GM12892 (cell line): ENCODE measurements at places on chromosomes 4 and X.

DNA sequence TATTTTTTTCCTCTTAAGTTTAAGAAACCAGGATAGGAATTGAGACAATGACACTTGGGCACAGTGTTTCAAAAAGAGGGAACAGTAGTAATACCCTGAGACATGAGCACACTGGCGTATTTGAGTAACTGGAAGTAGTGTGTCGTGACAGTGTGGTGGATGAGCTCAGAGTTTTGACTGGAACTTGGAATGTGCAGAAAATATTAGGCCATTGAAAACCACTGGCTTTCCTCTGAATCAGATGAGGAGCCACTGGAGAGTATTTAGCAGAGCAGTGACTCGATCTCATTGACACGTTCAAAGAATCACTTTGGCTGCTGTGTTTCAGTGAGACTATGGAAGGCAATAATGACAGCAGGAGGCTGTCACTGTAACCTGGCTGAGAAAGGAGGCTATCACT is 1531.2 kb downstream of the STIM2 start:
- no peak for DNase-seq

DNA sequence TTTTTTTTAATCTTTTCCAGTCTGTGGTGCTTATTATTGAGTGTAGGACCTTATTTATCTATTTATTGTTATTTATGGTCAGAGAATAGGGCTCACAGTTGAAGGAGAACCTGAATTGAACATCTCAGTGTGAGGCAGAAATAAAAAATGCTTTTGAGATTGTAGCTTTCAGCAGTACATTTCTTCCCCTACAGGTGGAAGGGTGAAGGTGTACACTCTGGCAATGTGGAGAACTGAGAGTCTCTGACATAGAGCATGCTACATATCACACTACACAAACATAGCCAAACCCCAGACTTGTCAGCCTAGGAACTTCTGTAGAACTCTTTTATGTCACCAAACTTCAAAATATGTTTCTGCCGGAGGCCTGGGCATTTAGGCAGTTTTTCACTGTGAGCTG is 140.2 kb downstream of the STIM2 start:
- DNase-seq, result no peak

- DNase-seq, result no peak
Observed at GRCh38 chr4:141081921-141082395, 51.3 kb downstream of the RNF150 start.

DNA sequence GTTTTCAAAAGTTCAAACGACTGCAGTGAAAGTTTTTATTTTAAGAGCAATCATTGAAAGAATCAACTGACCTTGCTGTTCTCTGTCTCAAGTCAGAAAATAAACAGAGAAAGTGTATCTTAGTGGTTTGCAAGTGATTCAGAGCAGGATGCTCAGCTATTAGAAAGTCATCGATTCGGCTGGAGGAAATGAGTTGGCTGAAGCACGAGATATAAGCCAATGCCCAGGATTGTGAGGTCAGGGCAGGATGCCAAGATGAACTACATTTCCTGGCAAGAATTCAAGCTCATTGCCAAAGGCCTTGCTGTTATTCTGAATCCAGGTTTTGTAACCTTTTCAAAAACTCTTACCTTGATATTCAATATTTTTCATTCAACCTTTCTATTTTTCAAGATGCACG is 541.4 kb upstream of the BOD1L1 start:
- DNase-seq, result no peak

DNA sequence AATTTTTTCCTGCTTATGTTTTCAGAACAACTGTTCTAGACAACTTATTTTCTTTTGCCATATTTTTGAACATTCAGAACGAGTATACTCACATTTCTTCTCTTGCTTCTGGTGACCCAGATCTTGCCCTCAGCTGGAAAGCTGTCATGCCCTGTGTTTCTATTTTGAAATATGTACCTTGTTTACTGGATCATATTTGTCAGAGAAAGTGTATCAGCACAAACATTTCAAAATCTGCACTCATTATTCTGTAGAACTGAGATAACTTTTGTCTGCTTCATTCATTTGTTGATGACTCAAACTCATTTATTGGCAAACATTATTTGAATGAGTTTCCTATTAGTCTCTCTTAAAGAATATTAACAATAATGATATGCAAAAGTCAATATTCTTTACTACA is 46.2 kb upstream of the FAM9A start:
- DNase-seq, result no peak

DNA sequence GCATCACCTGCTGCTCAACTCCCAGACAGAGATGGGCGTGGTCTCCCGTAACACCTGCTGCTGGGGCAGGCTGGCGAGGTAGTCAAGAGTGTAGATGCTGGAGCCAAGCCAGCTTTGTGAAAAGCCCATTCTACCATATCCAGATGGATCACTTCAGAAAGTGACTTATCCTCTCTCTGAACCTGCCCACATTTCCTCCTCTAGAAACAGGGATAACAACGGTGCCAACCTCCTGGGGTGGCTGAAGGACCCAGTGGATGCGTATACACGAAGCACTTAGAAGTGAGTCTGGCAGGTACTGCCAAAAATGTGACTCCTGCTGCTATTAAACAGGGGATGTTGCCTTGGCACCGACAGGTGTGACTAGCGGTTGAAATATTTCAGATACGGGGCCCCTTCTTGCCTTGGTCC is 95.8 kb downstream of the SORBS2 start:
- DNase-seq, result no peak

- DNase-seq, result no peak
Observed at GRCh38 chrX:57172544-57172943, 35.3 kb upstream of the SPIN2A start.

- no peak for DNase-seq
Observed at GRCh38 chrX:134172588-134173259, 64.3 kb upstream of the CCDC160 start.

GRCh38 chr4:102492531-102493241 is 8.5 kb upstream of the NFKB1 start:
- no peak for DNase-seq

DNA sequence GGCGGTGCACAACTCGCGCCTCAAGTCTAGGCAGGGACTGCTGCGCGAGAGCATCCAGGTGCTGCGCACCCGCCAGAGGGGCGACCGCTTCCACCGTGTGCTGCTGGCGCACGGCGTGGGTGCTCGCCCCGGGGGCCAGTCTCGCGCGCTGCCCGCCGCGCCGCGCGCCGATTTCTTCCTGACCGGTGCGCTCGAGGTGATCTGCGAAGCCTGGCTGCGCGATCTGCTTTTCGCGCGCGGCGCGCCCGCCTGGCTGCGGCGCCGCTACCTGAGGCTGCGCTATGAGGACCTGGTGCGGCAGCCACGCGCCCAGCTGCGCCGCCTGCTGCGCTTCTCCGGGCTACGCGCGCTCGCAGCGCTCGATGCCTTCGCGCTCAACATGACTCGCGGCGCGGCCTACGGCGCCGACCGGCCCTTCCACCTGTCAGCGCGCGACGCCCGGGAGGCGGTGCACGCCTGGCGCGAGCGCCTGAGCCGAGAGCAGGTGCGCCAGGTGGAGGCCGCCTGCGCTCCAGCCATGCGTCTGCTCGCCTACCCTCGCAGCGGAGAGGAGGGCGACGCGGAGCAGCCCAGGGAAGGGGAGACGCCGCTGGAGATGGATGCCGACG is 1.3 kb downstream of the CHST7 start:
- DNase-seq, result no peak

GRCh38 chr4:64781737-64782326 is 372.6 kb upstream of the TECRL start:
- no peak for DNase-seq

DNA sequence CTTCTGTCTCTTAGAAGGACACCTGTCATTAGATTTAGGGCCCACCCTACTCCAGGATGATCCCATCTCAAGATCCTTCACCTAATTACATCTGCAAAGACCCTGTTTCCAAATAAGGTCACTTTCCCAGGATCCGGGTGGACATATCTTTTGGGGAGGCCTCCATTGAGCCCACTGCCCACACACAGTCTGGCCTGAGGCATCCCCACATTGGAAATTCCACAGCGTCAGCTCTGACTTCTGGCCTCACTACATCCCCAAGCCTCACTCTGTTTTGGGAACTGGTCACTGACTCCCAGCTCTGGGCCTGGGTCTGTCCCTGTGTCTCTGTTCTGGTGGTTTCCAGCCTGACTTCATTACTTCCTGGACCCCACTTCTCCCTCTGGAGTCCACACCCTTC is 285.5 kb downstream of the CRLF2 start:
- DNase-seq, result no peak

GRCh38 chr4:112898357-112899141 is 150.9 kb upstream of the ANK2 start:
- DNase-seq, result no peak

- DNase-seq, result no peak
Observed at GRCh38 chrX:150429594-150429993, 66.5 kb downstream of the MAMLD1 start.

GRCh38 chrX:38627683-38628082 is 66.3 kb downstream of the TSPAN7 start:
- no peak for DNase-seq

DNA sequence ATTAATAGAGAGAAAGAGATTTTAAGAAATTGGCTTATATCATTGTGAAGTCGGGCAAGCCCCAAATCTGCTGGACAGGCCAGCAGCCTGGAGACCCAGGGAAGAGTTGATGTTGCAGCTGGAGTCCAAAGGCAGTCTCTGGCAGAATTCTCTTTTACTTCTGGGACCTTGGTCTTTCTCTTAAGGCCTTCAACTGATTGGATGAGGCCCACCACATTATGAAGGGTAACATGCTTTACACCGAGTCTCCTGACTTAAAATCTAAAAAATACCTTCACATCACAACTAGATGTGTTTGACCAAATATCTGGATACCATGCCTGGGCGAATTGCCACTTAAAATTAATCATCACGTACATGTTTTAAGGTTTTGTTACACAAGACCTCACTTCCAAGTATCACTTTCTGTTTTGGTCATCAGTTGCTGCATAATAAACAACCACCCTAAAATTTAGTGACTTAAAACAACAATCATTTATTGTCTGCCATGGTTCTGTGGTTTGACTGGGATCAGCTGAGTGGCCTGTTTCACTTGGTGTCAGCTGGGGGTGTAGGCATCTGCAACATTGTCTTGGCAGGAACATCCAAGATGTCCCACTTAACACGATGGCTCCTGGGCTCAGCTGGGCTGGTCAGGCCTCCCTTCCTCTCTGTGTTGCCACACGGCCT is 3.4 kb downstream of the CD38 start:
- DNase-seq, result no peak

GRCh38 chrX:44245733-44246132 is 97.7 kb downstream of the EFHC2 start:
- DNase-seq, result no peak

- DNase-seq, result no peak
Observed at GRCh38 chr4:126087101-126087500, 772.3 kb downstream of the FAT4 start.

- no peak for DNase-seq
Observed at GRCh38 chr4:106116025-106116424, 200.0 kb downstream of the TBCK start.

DNA sequence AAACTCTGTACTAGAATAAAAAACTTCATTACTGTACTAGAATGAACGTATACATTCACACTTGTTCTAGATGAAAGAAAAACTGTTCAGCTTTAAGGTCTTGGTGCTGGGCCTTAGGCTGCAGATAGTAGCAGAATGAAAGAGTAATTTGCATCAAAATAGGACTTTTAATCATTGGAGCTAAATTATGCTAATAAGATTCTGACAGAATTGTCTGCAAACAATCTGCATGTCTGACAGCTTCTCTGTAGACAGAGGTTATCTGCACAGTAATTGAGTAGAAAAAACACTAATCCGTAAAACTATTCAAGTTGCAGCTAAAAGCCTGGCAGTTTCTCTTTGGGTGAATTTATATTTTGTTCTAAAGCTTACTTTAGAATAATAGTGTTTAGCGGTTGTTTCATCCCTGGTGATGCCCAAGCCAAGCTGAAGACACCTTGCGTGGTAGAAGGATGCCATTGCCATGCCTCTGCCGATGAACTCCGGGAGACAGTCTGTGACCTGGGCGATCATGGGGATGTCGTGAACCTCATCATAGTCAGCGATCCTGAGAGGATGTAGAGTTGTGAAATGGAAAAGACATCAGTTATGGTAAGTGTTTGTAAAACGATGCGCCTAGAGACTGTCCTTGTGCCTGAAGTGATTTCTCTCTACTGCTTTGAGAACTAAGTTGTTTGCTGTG is 25.3 kb downstream of the LRP2BP start:
- DNase-seq, result no peak

DNA sequence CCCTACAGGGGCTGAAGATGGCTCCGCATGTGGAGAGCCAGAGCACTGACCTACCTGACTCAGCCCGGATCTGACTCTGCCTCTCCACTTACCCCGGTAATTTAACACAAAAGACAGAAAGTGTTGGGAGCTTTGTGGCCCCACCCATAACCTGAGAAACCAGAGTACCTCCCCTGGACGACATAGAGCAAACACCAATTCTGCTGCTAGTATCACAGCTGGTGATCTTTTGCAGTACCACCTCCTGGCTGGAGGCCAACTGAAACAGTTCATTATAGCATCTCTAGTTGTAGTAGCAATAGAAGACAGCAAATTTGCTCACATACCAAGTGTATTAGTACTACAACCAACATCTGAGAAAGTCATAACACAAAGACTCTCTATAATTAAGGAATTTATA is 443.9 kb downstream of the KLHL4 start:
- no peak for DNase-seq

GRCh38 chrX:147626605-147627004 is 285.1 kb upstream of the FMR1 start:
- DNase-seq, result no peak

GRCh38 chr4:63620271-63620670 is 789.0 kb downstream of the TECRL start:
- DNase-seq, result no peak

GRCh38 chrX:18557879-18558278 is 114.0 kb downstream of the RS1 start:
- no peak for DNase-seq

- peak; percentile 60 for DNase-seq
Observed at GRCh38 chr4:155758481-155759371, at the start of gene GUCY1B1. GUCY1B1 (plus strand) TSS chr4:155759021; CDS start chr4:155759141, 120 bp downstream.

DNA sequence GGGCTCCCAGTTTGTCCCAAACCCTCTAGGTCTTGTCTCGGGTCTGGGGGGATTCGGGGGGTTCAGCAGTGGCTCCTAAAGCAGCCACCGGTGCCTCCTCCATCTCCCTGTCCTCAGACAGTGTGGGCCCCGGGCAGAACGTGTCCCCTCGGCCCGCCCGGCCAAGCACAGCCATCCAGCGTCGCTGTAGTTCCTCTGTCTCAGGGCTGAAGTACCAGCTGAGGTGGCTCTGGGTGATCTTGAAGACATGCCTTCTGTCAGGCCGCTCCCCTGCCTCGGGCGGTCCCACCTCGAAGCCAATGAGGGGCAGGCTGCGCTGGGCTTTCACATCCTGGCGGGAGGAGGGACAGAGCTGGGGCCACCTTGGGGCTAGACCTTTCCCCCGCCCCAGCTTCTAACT is 5.9 kb downstream of the TSR2 start:
- no peak for DNase-seq

DNA sequence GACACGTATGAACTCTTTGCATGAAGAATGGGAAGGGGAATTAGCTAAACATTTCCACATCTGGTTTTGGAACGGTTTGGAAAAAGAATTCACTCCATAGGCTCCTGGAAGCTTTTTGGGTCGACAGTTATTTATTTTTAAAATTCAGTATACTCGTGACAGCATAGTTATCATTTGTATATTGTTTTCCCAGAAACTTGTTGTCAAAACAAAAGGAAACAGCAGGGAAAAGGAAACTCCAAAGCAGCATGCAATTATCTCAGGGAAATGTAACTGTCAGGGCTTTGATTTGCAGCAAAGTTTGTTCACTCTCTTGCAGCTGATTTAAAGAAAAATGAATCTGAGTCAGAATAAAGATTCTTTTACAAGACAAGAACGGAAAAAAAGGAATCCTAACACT is 86.5 kb downstream of the PLAC1 start:
- no peak for DNase-seq
